ENCODE measurements at places on chromosomes 5 and 9. TPM values are rescaled to one million over a fixed set of nuclear protein-coding genes. Genes with fewer than 3 reads are reported as not detected.

- no peak for DNase-seq
Observed at GRCh38 chr9:5013374-5013773, 28.3 kb downstream of the JAK2 start.

DNA sequence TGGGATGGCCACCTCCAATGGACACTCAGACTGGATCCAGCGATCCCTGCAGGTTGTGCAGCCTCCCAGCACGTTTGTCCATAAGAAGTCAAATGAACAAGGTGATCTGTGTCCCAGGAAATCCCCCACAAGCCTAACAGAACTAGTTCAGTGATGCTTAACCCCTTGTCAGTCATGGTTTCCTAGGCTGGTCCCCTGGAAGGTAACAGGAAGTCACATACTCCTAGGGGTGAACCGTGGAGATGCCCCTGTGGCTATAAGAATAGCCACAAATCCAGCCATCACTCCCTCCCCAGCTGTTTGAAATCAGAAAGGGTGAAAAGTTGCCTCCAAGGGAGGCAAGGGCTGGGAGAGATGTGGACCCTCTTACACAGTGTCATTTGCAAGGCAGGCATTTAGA lies 22.5 kb downstream of the PAX5 start:
- DNase-seq, result no peak

DNA sequence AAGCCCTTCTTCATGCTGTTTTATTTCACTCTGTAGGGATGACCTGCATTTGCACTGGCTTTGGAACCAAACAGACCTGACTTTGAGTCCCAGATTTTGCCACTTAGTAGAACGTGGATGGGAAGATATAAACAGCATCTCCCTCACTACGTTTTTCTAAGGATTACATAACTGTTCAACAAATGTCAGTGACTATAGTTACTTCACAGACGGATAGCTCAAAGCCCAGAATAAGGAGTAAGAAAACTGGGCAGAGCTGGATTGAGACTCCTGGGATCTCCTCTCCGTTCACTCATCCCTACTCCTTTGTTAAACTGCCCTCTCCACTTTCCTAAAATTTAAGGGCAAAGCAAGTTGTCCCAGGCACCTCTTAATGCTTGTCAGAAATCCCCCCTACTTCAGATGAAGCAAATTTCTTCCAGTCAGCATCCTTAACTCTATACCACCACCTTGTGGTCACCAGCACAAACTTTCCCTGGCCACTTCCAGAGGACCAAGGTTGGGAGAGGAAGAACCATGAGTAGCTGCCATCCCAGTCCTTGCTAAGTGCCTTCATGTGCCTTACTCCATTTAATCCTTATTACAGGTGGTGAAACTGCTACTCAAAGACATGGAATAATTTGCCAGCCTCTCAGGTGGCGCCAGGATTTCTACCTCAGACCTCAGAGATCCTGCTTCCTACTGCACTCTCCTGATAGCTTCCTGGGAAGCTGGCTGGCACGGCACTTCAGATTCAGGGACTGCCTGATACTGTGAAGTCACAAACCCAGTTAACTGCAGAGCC lies 38.4 kb downstream of the EGR1 start:
- DNase-seq, result no peak

DNA sequence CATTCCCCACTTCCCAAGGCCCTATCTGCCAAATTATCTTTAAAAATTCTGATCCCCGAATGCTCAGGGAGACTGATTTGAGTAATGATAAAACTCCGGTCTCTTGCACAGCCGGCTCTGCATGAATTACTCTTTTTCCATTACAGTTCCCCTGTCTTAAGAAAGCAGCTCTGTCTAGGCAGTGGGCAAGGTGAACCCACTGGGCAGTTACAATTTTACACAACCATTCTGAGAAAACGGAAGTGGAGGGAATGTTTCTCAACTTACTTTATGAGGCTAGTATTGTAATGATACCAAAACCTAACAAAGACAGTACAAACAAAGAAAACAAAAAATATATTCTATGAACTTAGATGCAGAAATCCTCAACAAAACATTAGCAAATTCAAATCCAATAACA lies 100.0 kb downstream of the MCTP1 start:
- no peak for DNase-seq

DNA sequence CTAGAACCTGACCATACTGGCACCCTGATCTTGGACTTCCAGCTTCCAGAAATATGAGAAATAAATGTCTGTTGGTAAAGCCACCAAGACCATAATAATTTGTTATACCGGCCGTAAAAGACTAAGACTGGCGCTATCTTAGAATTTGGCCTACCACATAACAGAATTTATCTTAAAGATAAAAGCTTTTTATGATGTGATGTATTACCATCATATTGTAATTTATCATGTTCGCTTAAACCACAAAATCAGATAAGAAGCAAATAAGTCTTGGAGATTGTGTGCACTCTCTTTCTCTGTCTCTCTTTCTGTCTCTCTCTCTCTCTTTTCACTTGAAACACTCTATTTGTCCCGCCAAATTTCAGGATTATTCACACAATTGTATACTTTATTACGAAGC lies 35.6 kb downstream of the FST start:
- no peak for DNase-seq

- no peak for DNase-seq
Observed at GRCh38 chr5:96067894-96068614, 106.4 kb upstream of the ELL2 start.

GRCh38 chr9:92278110-92278509 lies 15.4 kb downstream of the IARS1 start:
- DNase-seq, result no peak

GRCh38 chr5:40331616-40332015 lies 348.1 kb upstream of the PTGER4 start:
- no peak for DNase-seq

GRCh38 chr9:19233344-19233743 lies 2.9 kb downstream of the DENND4C start:
- DNase-seq, result no peak

DNA sequence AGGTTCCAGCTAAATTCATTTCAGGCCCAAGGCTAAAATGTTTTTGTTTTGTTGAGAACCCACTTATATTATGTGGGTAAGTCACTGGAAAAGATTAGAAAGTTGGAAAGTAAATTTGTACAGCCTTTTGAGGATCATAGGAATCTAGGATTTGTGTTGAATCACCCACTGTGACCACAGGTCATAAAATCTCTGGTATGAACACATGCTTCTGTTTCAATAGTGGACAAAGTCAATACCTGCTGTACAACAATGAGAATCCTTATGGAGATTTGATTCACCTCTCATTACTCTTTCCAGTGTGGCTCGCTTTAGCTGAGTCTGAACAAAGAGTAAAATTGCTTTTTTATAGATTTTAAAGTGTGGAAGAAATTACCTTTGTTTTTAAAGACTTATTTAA lies 369.5 kb downstream of the TMEM167A start:
- no peak for DNase-seq

DNA sequence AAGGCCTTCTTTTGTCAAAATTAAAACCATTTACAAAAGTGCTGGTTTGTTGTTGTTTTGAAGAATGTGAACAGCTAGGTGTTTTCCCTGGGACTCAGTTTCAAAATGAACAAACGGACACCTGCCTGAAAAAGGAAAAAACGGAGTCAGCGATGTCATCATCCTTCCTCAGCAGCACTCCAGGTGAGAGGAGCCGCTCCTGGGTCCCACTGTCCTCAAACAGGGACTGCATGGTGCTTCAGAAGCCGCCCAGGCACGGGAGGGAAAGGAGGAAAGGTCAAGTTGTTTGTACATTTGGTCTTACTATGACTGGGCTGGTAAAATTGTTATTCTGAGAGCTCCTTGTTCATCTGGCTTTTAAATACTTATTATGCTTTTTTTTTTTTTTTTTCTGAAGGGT lies 69.0 kb upstream of the ZSWIM6 start:
- peak; percentile 61 for DNase-seq

- DNase-seq, result no peak
Observed at GRCh38 chr9:127388037-127388855, 8.7 kb upstream of the SLC2A8 start.

DNA sequence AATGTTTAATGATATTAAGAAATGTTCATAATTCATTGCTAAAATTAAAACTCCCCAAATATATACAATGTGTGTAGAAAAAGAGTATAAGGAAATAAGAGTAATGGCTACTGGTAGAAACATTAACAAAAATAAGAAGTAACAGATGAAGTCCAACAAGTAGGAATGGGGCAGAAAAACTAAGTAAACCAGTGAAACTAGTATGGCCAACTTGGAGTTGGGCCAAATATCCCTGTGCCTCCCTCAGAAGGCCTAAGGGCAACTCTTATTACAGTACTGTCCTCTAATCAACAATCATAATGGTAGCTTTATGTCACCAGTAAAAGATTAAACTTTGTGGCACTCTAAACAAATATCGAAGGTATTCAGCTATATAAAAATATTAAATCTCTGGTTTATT lies 93.5 kb downstream of the SSBP2 start:
- no peak for DNase-seq

DNA sequence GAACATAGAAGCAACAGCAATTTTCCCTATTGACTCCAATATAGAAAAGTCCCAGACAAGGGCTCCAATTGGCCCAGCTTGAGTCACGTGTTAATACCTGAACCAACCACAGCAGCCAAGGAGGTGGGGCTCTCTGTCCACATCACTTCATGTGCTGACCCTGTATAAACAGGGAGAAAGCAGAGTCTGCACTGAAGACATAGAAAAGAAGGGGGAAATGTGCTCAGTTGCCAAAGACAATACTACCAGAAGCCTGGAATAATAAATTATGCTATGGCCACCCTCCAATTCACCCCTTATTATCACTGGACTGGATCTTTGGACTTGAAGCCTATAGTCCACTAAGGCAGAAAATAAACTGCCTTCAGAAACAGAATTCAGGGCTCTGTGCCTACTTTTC lies 275.4 kb downstream of the EPB41L4A start:
- no peak for DNase-seq

- no peak for DNase-seq
Observed at GRCh38 chr5:59615272-59615671, 278.3 kb downstream of the PDE4D start.

DNA sequence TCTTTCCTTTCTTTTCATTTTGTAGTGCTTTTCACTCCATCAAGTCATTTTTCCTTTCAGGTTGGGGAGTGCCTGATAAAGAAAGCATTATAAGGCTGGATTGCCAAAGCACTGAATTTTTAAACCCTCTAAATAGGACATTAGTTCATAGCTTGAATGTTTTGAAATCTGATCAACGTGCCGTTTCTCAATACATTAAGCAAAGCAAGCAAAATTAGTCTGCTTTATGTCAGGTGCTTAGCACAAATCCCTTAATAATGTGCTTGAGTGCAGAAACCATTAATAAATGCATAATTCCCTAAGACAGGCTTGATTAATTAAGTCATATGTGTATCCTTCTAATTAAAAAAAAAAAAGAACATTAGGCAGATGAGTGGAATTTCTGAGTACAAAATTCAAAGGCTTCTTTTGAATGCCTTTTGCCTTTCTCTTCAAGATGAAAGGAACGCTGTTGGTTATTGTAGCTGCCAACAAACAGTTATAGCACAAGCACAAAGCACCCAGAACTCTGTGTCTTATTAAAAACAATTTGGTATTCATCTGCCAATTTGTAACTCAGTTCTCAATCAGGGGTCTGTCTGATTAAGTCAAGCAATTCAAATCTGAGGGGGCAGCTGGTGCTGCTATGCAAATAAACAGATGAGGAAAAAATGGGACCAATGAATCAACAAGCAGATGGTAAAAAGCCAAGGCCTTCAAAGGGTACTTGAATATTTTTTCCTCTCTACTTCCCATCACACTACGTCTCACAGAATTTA lies 233.7 kb downstream of the TLE1 start:
- DNase-seq, result no peak

Gene IL13
- total RNA-seq, result not detected

Gene MORN5
- 7.7 TPM for total RNA-seq

Gene BAAT
- not detected for total RNA-seq
